Cortex of kidney (tissue), 1 donor: ENCODE measurements at places on chromosomes 16 and 17.

DNA sequence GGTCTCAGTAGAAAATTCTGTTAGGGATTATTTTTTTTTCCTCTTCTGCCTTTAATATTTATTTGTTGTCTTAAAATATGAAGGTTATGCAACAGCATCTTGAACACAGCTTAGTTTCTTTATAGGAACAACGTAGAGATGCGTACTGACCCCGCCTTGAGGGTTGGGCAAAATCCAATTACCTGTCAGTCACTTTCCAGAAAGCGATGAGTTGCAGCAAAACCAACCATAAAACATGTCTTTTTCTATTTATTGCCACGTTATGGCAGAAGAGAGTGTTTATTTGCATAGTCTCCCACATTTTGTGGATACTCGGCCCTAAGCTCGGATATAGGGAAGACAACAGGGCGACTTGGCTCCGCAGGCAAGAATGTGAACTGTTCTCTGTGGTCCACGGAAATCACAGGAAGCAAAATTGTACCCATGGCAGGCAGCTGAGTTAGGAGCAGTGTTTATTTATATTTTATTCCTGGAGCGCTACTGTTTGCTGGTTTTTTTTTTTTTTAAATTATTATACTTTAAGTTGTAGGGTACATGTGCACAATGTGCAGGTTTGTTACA lies 44.3 kb upstream of the CACNG5 start:
- no peak for DNase-seq

- no peak for DNase-seq
These were observed 808.3 kb upstream of the EEF2KMT start for GRCh38 chr16:5905935-5906334.

- no peak for DNase-seq
These were observed 26.3 kb downstream of the SEC14L5 start for GRCh38 chr16:4984174-4984990.

DNA sequence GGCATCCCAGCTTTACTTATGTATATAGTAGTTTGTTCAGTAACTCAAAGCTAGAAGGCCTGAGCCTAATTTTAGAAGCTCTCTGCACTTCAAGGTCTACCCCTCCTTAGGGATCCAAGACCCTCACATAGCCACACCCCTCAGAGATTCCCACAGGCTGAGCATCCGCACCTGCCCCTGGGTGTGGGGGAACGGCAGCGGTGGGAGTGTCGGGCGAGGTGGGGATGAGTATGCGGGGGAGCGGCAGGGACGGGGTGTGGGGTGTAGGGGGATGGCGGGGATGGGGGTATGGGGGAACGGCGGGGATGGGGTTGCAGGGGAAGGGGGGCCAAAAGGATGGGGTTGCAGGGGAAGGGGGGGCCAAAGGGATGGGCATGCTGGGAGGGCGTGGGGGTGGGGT lies 24.9 kb upstream of the BEAN1 start:
- no peak for DNase-seq

- no peak for DNase-seq
These were observed 421 bp downstream of the STAT3 start for GRCh38 chr17:42387661-42388380.

DNA sequence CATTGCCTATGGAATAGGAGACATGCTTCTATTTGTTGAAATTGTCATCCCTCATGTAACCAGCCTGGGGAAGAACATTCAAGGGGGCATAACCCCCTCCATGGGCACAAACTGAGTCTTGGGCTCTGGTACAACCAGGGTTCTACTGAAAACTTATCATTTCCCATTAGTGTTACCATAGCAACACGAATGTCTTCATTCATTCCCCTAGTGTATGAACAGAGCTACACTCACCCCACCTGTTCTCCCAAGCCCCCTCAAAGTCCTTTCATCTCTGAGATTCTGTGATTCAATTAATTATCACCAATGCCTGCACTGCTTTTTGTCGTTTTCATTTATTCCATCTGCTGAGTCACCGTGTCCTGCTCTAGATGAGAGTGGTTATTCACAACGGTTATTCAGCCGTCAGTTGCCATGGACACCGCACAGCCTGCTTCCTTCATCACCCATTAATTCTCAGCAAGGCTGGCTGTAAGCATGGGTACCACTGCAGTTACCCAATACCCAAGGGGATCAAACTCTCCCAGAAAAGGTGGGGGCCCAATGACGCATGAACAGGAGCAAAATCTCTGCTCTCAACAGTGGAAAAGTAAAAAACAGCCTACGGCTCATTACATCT lies 1.6 kb upstream of the GAST start:
- DNase-seq: no peak

- DNase-seq: no peak
These were observed 6.5 kb upstream of the OR2C1 start for GRCh38 chr16:3349175-3349574.
